ENCODE measurements at places on chromosomes 6 and 20. TPM values are rescaled to one million over a fixed set of nuclear protein-coding genes. Genes with fewer than 3 reads are reported as not detected.

Gene TMC2
- not detected for total RNA-seq

Gene ZC2HC1B
- total RNA-seq: not detected

Gene RPS21
- 909 TPM for total RNA-seq

Gene EPPIN
- not detected for total RNA-seq

Gene SLC22A1
- not detected for total RNA-seq

Gene RHAG
- total RNA-seq: not detected

Gene PI16
- not detected for total RNA-seq

Gene OSER1
- 60.1 TPM for total RNA-seq

Gene WFDC10A
- total RNA-seq: not detected

Gene RIPPLY2
- not detected for total RNA-seq

Gene SMOC2
- total RNA-seq: 1.1 TPM

Gene DOK5
- total RNA-seq: 0.24 TPM

Gene TMEM74B
- total RNA-seq: 2.4 TPM

Gene PBOV1
- total RNA-seq: not detected

Gene GINS1
- 6.0 TPM for total RNA-seq

Gene PDE10A
- total RNA-seq: 4.8 TPM

Gene NOX3
- total RNA-seq: not detected

Gene FAM162B
- total RNA-seq: not detected

Gene ANGPT4
- not detected for total RNA-seq

Gene PRICKLE4
- total RNA-seq: not detected

Gene SRXN1
- 68.0 TPM for total RNA-seq

Gene TOMM6
- total RNA-seq: 74.2 TPM

Gene DPPA5
- not detected for total RNA-seq

Gene NR2E1
- not detected for total RNA-seq

Gene LCA5
- 2.7 TPM for total RNA-seq

Gene TRIM38
- 4.0 TPM for total RNA-seq

Gene MEI4
- 0.24 TPM for total RNA-seq

Gene SPATA25
- total RNA-seq: 0.72 TPM

Gene SLC4A11
- 3.1 TPM for total RNA-seq

Gene C20orf141
- not detected for total RNA-seq

Gene TAGAP
- total RNA-seq: not detected

Gene KCNK16
- not detected for total RNA-seq

Gene ARFGEF3
- 8.3 TPM for total RNA-seq

Gene EPB41L1
- total RNA-seq: 7.2 TPM

Gene CCND3
- total RNA-seq: 35.7 TPM

Gene SH3BGRL2
- total RNA-seq: 11.5 TPM

Gene HLA-DQA1
- total RNA-seq: not detected

All from tracheal epithelial cell (primary cell).